Hair follicle dermal papilla cell (primary cell): ENCODE measurements at places on chromosomes 13 and 19. TPM values are rescaled to one million over a fixed set of nuclear protein-coding genes. Genes with fewer than 3 reads are reported as not detected.

Gene ZNF324B
- total RNA-seq: 12.1 and 12.5 TPM in 2 replicates

Gene APBA3
- 22.1 and 22.5 TPM in 2 replicates for total RNA-seq

Gene CYP4F22
- total RNA-seq: not detected in 2 replicates

Gene PRODH2
- not detected in 2 replicates for total RNA-seq

Gene GPR12
- not detected in 2 replicates for total RNA-seq

Gene CLEC4G
- total RNA-seq: not detected in 2 replicates

Gene GRIK5
- 0.12 and 0.32 TPM in 2 replicates for total RNA-seq

Gene OR7D2
- total RNA-seq: not detected in 2 replicates

Gene RNF225
- 0.32 TPM in 1 of 2 replicates, not detected in the other for total RNA-seq

Gene SIGLEC5
- not detected in 2 replicates for total RNA-seq
